ENCODE measurements at places on chromosomes 5 and 9. TPM values are rescaled to one million over a fixed set of nuclear protein-coding genes. Genes with fewer than 3 reads are reported as not detected.

ACTL7A gene
- not detected for total RNA-seq

ADAMTS12 gene
- total RNA-seq, result 23.8 TPM

SLIT3 gene
- 24.1 TPM for total RNA-seq

SMARCA2 gene
- total RNA-seq, result 51.7 TPM

MUSK gene
- not detected for total RNA-seq

FOXD4L5 gene
- total RNA-seq, result 0.14 TPM

PCDHGA10 gene
- total RNA-seq, result 8.9 TPM

ARID3C gene
- total RNA-seq, result not detected

DNA sequence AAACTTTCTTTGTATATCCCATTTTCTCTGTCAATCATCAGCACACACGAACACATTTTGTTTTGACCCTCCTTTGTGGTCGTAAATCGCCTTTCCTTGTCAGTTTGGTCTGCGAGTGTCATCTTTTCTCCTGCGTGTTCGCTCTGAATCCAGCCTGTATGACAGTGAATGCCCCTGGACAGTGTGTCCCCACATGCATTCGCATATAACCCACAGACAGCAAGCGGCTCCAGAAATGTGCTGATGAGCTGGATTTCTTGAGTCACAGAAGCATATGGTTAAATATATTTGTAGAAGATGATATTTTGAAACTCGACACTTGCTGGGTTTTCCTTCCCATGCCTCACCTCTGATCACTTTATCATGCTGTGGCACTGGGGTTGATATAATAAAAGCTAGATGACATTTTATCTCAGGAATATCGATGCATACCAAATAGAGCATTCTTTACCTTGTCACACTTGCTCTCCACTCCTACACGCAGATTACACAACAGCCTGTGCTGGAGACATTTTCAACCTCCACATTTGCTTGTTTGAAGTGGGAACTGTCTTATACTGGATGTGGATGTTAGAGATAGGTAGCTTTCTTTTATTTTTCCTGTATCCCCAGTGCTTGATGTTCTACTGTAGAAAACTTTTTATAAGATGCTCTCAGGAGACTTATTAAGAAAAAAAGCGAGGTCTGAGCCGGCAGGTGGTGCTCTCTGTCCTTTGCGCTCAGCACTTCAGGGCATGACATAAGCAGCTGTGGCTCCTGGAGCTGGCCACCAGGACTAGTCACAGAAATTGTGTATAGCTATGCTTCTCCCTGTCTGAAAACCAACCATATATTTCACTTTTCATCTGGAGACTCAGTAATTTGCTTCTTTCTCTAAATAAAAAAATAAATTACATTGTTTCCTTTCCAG, 215.1 kb downstream of the SH3GL2 start:
- no peaks in the 10 kb centered on the region for H3K36me3 ChIP-seq
- no peaks in the 10 kb centered on the region for H3K27me3 ChIP-seq
- no peak overlapping the region for H3K27ac ChIP-seq
- DNase-seq, result no peak
- H3K4me1 ChIP-seq, result no peaks in the 10 kb centered on the region

GRCh38 chr5:158022837-158023236, 163.9 kb upstream of the CLINT1 start:
- no peaks in the 10 kb centered on the region for H3K4me1 ChIP-seq
- no peak overlapping the region for H3K27ac ChIP-seq
- H3K4me3 ChIP-seq, result no peak overlapping the region
- no peaks in the 10 kb centered on the region for H3K27me3 ChIP-seq
- H3K36me3 ChIP-seq, result no peaks in the 10 kb centered on the region
- no peak for DNase-seq

- H3K27me3 ChIP-seq, result no peaks in the 10 kb centered on the region
- no peaks in the 10 kb centered on the region for H3K4me1 ChIP-seq
- DNase-seq, result no peak
- no peak overlapping the region for H3K27ac ChIP-seq
- no peaks in the 10 kb centered on the region for H3K36me3 ChIP-seq
- H3K4me3 ChIP-seq, result no peak overlapping the region
These were observed 58.0 kb downstream of the UBE2QL1 start for GRCh38 chr5:6506611-6507010.

GRCh38 chr5:93831449-93831848, 90.0 kb upstream of the POU5F2 start:
- no peak for DNase-seq
- no peaks in the 10 kb centered on the region for H3K4me1 ChIP-seq
- H3K4me3 ChIP-seq, result no peak overlapping the region
- H3K27ac ChIP-seq, result no peak overlapping the region

DNA sequence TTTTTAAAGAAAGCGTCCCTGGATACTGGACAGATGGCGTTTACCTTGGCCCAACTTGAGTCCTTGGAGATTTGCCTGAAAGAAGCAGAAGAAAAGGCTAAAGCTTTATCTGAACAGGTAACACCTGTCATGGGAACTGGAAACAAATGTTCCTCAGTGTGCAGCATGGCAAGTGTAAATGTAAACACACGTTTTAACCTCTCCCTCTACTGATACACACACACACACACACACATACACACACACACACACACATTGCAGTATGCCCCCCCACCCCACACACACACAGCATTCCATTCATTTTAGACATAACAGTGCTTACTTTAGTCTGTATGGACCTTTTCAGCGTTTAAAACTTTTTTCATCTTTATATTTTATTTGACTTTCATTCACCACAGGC, 51.1 kb downstream of the CCDC192 start:
- no peak overlapping the region for H3K27ac ChIP-seq
- no peaks in the 10 kb centered on the region for H3K27me3 ChIP-seq
- no peak for DNase-seq
- H3K36me3 ChIP-seq, result no peaks in the 10 kb centered on the region

GRCh38 chr9:124660341-124660801, 110.7 kb downstream of the NR6A1 start:
- no peak for DNase-seq
- no peaks in the 10 kb centered on the region for H3K36me3 ChIP-seq
- H3K4me1 ChIP-seq, result no peaks in the 10 kb centered on the region
- no peak overlapping the region for H3K27ac ChIP-seq
- peak overlapping the region; percentile 55 for H3K4me3 ChIP-seq

- peak overlapping the region; percentile 47 for H3K4me3 ChIP-seq
- peaks cover 3% of the 10 kb centered on the region for H3K4me1 ChIP-seq
- peak overlapping the region; percentile 99 for H3K27ac ChIP-seq
- DNase-seq, result no peak
- H3K36me3 ChIP-seq, result no peaks in the 10 kb centered on the region
These were observed 1.0 kb upstream of the PTBP3 start for GRCh38 chr9:112334432-112334841.

GRCh38 chr5:60436518-60436917, 263.4 kb downstream of the DEPDC1B start:
- H3K4me3 ChIP-seq, result no peak overlapping the region
- H3K4me1 ChIP-seq, result no peaks in the 10 kb centered on the region
- no peaks in the 10 kb centered on the region for H3K27me3 ChIP-seq
- H3K36me3 ChIP-seq, result no peaks in the 10 kb centered on the region
- DNase-seq, result no peak

DNA sequence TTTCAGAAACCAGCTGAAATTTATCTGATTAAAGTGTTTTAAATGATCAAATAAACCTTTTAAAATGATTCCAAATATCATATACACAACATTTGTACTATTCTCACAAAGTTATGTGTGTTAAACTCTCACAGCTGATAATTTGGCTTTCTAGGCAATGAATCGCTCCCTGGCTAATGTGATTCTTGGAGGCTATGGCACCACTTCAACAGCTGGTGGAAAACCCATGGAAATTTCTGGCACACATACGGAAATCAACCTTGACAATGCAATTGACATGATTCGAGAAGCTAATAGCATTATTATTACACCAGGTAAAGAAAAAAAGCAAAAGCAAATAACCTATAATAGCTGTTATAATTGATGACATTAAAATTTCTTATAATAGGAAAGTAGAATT, 72.4 kb downstream of the NNT start:
- DNase-seq, result no peak
- H3K4me1 ChIP-seq, result no peaks in the 10 kb centered on the region
- H3K27ac ChIP-seq, result no peak overlapping the region
- H3K36me3 ChIP-seq, result no peaks in the 10 kb centered on the region
- no peak overlapping the region for H3K4me3 ChIP-seq
- no peaks in the 10 kb centered on the region for H3K27me3 ChIP-seq

GRCh38 chr9:133701321-133701980, 36.7 kb downstream of the SARDH start:
- no peaks in the 10 kb centered on the region for H3K4me1 ChIP-seq
- DNase-seq, result peak; percentile 13
- no peak overlapping the region for H3K4me3 ChIP-seq
- no peaks in the 10 kb centered on the region for H3K27me3 ChIP-seq

DNA sequence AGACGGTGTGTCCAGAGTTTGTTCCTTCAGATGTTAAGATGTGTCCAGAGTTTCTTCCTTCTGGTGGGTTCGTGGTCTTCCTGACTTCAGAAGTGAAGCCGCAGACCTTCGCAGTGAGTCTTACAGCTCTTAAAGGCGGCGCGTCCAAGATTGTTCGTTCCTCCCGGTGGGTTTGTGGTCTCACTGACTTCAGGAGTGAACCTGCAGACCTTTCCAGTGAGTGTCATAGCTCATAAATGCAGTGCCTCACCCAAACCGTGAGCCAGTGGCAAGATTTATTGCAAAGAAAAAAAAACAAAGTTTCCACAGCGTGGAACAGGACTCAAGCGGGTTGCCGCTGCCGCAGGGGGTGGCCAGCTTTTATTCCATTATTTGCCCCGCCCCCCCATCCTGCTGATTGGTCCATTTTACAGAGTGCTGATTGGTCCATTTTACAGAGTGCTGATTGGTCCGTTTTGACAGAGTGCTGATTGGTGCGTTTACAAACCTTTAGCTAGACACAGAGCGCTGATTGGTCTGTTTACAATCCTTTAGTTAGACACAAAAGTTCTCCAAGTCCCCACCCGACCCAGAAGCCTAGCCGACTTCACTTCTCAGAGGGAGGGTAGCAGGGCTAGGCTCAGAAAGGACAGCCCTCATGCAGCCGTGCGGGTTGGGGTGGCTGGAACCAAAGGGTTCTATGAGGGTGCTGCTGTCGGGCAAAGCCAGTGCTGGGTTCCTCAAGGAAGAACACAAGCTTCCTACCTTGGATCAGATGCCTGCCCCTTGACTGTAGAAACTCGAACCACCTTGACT, 9.1 kb upstream of the RNF130 start:
- DNase-seq, result no peak
- H3K27me3 ChIP-seq, result no peaks in the 10 kb centered on the region
- H3K4me3 ChIP-seq, result no peak overlapping the region

- no peak for DNase-seq
- no peaks in the 10 kb centered on the region for H3K27me3 ChIP-seq
- no peak overlapping the region for H3K4me3 ChIP-seq
- H3K27ac ChIP-seq, result no peak overlapping the region
These were observed 63.9 kb upstream of the TNFAIP8 start for GRCh38 chr5:119291877-119292276.

DNA sequence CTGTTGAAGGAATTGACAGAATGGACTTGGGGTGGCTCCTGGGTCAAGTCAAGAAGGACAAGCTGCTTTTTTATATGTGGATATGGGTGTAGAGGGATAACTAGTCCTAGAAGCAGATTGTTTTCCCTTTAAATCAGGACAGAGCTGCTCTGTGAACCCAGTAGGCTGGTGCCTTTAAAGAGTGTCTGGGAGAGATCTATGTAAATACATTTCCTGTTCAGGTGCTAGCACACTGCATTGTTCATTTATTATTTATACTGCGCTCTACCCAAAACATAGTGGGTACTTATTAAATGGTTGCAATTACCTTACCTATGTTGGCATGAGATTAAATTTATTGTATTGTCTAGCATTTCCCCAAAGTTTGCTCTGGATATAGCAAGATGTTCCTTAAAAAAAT, 86.6 kb upstream of the EQTN start:
- H3K36me3 ChIP-seq, result no peaks in the 10 kb centered on the region
- no peak overlapping the region for H3K27ac ChIP-seq
- no peak for DNase-seq
- no peak overlapping the region for H3K4me3 ChIP-seq
- peaks cover 9% of the 10 kb centered on the region for H3K4me1 ChIP-seq

DNA sequence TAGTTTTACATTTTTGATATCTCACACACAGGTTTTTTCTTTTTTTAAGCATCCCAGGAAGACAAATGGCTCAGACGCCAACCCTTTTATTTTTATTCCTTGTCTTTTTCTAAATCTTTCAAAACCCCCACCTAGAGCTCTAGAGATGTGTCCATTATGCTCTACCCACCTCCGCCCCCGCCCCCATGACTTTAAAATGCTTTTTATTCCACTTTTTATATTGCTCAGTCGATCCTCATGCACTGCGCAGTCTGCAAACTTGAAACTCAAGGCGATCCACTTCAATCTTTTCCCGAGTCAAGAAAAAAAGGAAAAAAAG, 411 bp upstream of the MAT2B start:
- DNase-seq, result no peak
- peak overlapping the region; percentile 96 for H3K27ac ChIP-seq
- H3K4me3 ChIP-seq, result peak overlapping the region; percentile 71
- peaks cover 8% of the 10 kb centered on the region for H3K4me1 ChIP-seq
- no peaks in the 10 kb centered on the region for H3K36me3 ChIP-seq
- no peaks in the 10 kb centered on the region for H3K27me3 ChIP-seq

DNA sequence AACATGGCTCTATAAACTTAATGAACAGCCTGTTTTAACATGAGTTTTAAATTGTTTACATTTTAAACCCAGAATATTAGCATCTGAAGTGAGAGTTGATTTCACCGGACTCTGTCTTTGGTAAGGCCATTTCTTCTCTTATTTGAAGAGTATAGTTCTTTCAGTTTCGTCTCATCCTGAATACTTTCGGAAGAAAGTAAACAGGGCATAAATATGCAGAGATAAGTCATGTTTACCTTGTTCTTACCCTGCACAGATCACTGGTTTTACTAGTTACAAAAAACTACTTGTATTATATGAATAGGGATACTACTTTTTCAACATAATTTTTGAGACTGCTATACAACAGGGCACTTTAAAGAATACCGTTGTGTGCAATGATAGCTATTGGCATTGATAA, 656.3 kb upstream of the ZNF608 start:
- no peaks in the 10 kb centered on the region for H3K27me3 ChIP-seq
- H3K4me1 ChIP-seq, result no peaks in the 10 kb centered on the region
- H3K4me3 ChIP-seq, result no peak overlapping the region
- DNase-seq, result no peak
- no peak overlapping the region for H3K27ac ChIP-seq

- no peak overlapping the region for H3K4me3 ChIP-seq
- no peaks in the 10 kb centered on the region for H3K36me3 ChIP-seq
- no peak overlapping the region for H3K27ac ChIP-seq
- H3K27me3 ChIP-seq, result no peaks in the 10 kb centered on the region
- H3K4me1 ChIP-seq, result no peaks in the 10 kb centered on the region
These were observed 49.2 kb upstream of the FBXL17 start for GRCh38 chr5:108430931-108431608.

GRCh38 chr5:135064235-135064570, 30.2 kb upstream of the PITX1 start:
- DNase-seq, result no peak
- no peaks in the 10 kb centered on the region for H3K36me3 ChIP-seq
- no peaks in the 10 kb centered on the region for H3K4me1 ChIP-seq
- H3K27me3 ChIP-seq, result no peaks in the 10 kb centered on the region

- no peaks in the 10 kb centered on the region for H3K27me3 ChIP-seq
- DNase-seq, result no peak
- no peaks in the 10 kb centered on the region for H3K36me3 ChIP-seq
These were observed 24.4 kb upstream of the CLK4 start for GRCh38 chr5:178651046-178651810.

GRCh38 chr5:157463081-157463480, 3.1 kb downstream of the NIPAL4 start:
- no peak for DNase-seq
- no peaks in the 10 kb centered on the region for H3K27me3 ChIP-seq
- H3K4me1 ChIP-seq, result no peaks in the 10 kb centered on the region
- no peaks in the 10 kb centered on the region for H3K36me3 ChIP-seq
- no peak overlapping the region for H3K4me3 ChIP-seq

Measured in uterus (tissue), 4 donors.